Left hindlimb (tissue), 1 donor: ENCODE measurements at places on chromosomes 2 and 18.

- DNase-seq = peak; percentile 84
These were observed 626 bp upstream of the SLC1A4 start for GRCh38 chr2:64988420-64989125.

DNA sequence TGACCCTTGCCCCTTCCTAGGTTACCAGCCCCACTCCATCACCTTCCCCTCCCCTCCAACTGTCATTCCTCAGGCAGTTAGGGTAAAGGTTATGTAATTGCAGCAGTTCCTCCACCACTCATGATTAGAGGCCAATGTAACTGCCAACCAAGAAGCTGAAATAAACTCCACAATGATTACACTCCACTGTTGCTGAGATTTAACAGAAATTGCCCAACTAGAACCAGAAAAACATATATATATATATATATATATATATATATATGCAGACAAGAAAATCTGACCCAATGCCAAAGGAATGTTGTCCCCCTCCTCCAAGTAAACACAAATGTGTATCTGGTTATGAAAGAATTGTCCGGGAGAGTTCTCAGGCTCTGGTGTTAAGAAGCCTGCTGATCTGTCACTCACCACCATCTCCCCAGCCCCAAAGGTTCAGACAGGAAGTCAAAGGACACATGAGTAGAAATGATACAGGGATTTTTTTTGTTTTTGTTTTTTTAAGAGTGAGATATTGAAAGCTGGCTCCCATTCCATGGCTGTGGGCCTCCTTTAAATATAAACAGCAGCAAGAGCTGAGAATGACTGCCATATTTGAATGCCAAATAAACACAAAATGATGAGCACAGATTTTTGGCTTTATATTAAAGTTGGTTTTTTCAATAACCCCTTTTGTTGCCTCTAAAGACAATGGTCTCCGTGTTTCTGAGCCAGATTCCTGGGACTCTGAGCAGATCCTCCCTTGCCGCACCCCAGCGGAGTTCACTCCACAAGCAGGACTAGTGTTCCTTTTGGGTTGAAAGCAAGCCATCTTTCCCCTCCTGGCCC is 127.2 kb upstream of the MAPRE2 start:
- no peak for DNase-seq

GRCh38 chr2:169139145-169139544 is 69.8 kb downstream of the DHRS9 start:
- DNase-seq = no peak

- DNase-seq = no peak
These were observed 25.7 kb upstream of the ZNF532 start for GRCh38 chr18:58838946-58839345.

- no peak for DNase-seq
These were observed 617.4 kb downstream of the BCL11A start for GRCh38 chr2:59936048-59936447.

DNA sequence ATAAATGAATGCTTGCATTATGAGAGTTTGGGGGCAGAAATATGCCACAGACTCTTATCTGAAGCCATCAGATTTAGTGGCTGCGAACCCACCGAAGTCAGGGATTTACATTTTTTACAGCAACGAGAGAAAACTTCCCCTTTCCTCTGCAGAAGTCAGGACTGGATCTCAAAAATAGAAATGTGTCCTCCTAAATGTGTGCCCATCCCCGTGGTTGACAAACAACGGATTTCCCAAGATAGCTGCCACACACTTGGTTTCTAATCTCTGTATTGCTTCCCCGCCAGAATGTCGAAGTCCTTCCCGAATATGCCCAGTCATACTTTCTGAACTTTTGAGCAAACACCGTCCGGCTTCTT is 879 bp upstream of the ADAM23 start:
- DNase-seq = no peak

DNA sequence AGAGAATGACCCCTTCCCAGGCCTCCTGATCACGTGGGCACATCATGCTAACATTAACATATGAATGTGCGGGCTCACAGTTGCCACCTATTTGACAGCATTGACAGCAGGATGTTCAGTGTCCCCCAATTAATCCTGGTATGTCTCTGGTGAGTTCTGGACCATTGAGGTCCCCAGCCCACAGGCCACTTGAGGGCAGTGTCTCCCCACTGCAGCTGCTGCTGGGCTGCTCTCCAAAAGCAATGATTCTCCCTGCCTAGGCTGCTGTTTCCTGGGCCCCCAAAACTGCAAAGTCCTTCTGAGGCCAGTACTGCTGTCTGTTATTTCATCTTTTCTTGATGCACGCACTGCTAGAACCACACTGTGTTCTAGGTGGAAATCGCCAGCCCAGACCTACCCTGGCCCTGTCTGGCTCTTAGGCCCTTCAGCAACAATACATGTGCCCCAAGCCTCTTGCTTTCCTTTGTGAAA is 52.7 kb upstream of the MAPK4 start:
- no peak for DNase-seq

DNA sequence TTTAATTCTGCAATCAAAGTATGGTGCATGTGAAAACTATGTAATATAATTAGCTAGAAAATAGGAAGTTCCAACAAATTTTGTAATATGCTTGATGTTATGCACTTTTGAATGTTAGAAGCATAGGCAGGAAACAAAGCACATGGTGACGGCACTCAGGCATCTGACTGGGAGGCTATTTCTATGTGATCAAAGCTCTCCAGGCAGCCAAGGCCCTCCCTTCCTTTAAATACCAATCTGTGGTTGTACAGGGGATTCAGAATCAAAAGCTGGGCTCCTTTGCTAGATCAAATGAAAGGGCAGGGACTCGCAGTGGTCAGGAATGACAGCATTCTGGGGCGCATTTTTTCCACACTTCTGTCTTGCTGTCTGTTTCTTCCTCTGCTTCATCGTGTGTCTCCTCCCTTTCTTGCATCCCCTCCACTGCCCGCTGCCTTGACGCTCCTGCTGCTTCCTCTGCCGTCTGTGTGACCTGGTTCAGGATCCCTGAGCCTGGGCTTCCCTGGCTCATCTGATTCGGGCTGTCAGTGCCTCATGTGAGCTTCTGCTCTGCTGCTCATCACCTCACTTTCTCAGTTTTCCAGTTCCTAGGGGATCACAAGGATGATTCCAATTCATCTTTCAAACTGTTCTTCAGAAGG is 30.9 kb downstream of the TMEM182 start:
- DNase-seq = no peak

DNA sequence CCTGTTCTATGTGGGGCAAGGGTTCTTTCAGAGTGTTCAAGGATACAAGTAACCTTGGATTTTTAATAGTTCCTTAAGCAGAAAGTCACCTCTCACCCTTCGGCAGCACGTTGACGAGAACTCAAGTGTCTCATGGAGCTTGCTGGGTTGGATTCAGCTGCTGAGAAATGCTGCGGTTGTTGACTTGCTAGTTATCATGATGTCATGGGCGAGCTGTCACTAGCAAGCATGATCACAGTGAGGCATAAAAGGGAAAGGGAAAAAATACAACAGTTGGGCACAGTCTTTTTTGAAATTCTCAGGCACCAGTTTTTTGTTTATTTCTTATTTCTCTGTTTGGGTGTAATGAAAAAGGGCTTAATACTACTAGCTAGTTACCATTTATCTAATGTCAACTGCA is 53.2 kb downstream of the ADCYAP1 start:
- DNase-seq = no peak

- peak; percentile 84 for DNase-seq
These were observed 2.4 kb downstream of the CTIF start for GRCh38 chr18:48541026-48541746.

DNA sequence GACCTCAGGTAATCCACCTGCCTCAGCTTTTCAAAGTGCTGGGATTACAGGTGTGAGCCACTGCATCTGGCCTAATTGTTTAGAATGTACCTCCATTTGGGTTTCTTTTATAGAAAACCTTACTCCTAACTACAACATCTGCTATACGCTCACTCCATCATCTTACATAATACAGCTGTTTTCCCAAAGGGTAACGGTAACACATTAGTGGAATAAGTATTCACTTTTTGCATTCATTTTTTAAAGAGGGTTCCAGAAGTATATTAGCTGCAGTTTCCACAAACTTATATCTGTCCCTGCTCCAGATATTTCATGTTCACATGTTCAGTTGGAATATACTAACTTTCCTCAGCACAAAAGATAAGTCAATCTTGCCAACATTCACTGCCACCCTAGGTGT is 640.1 kb upstream of the FSHR start:
- DNase-seq = no peak

- no peak for DNase-seq
These were observed 53.7 kb downstream of the HPCAL1 start for GRCh38 chr2:10356439-10356811.

GRCh38 chr2:14018620-14019019 is 613.9 kb upstream of the LRATD1 start:
- DNase-seq = no peak

GRCh38 chr2:48597492-48597891 is 20.2 kb upstream of the GTF2A1L start:
- no peak for DNase-seq

DNA sequence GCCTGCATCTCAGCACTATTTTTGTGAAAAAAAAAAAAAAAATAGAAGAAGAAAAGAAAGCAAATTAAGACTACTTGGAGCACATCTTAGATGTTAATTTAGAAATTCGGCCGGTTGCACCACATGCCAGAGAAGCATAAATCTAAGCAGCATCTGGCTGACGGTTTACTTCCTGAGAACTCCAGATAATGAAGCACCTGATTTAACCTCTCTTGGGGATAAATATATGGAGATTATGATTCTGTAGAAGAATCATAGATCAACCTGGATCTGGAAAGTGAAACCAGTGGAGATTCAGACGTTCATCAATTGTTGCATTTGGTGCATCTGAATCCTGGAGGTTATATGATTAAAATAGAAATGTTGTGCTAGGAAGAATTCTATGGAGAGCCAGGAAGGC is 102.1 kb upstream of the SH3BP4 start:
- no peak for DNase-seq

DNA sequence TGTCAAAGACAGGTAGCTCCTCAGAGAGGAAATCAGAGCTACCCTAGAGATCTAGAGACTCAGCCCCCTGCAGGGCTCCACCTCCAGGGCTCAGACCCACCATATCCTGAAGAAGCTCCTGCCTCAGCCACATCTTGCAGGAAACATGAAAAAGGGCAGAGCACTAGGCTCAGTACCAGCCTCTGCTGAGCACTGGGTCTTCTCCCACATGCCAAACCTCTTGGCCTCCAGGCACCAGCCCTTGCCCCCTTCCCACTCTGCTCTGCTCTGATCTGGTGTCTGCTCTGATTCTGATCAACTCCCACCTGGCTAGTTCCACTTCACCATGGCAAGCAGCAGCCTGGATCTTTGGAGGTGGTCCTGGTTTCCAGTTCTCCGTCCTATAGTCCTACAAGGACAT is 114.3 kb upstream of the SLC66A3 start:
- no peak for DNase-seq

DNA sequence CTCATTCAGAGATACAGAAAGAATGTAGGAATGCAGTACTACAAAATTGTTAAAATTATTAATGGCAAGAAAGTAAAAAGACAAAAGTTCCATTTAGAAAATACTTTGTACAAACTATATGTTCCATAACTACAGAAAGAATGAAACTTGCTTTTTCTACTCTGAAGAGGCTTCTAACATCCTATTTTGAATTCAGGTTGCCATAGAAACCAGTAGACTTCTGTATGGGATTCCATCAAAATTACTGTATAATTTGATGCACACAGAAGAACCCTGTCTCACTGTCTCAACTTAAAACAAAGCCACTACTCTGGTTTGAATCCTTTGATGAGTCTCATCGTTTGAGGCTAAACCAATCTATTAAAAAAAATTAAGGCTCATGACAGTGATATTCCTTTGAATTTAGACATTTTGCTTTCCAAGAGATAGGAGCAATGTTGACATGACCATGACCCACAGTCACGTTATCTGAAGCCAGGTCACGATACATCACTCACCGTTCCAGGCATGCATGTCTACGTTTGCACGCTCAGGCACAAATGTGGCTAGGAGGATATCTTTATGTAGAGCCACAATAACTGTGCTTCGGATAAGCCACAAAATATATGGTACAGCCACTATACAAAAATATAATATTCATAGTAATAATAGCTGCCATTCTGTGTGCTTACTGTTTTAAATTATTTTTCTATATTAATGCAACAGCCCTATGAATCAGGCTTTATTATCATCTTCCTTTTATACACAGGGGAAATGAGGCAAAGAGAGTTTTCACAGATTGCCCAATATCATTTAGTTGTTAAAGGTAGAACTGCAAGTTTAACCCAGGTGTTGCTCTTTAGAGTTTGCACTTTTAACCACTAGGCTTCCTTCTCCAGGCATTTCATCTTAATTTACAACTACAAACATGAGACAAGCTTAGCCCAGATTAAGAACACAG is 82.4 kb downstream of the CACNB4 start:
- no peak for DNase-seq

DNA sequence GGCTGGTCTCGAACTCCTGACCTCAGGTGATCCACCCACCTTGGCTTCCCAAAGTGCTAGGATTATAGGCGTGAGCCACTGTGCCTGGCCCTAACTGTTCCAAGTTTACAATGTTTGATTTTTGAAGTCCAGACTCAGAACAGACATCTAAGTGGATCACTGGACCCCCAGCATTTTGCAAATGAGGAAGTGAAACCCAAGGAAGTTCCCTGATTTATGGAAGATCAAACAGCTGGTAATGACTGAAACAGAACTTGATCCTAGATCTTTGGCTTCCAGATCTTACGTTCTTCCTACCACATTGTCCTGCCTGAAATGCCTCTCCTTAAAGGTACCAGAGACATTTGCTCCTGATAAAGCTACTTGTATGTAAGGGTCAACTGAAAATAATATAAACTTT is 58.3 kb upstream of the NCOA1 start:
- DNase-seq = no peak

- no peak for DNase-seq
These were observed 453.3 kb upstream of the SALL3 start for GRCh38 chr18:78526275-78526674.

- no peak for DNase-seq
These were observed 117.2 kb downstream of the UXS1 start for GRCh38 chr2:106076941-106077340.

GRCh38 chr2:10370390-10370789 is 67.7 kb downstream of the HPCAL1 start:
- DNase-seq = no peak

GRCh38 chr2:236656166-236656565 is 86.5 kb downstream of the ACKR3 start:
- no peak for DNase-seq

GRCh38 chr2:56133931-56134629 is 49.7 kb upstream of the CCDC85A start:
- no peak for DNase-seq

DNA sequence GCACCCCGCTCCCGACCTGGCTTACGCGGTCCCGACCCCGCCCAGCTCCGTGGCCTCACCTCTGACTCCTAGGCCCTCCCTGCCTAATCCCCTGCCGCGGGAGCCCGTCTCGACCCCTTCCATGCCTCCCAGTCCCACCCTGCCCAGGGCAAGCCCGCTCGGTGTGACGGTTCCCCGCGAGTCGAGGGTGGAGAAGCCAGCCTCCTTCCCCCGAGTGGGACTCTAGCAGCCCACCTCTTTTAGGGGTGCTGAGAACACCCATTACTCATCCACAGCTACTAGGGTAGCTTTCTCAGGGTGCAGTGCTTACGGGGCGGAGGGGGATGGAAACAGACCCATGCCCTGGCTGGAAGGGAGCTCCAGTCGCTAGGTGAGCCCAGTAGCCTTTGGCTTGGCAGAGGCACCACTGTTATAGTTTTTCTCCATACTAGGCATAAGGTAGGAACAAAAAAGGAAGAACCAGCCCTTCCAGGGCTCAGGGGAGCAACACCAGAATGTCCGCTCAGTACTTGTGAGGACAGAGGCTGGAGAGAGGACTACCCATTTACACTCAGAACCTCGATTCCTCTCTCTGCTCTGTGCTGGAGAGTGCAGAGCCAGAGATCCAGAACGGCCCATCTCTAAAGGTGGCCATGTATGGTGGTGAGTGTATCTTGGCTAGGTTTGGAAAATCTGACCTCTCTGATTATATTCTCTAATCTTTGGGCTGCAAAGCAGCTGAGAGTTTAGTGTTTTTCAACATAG is 606 bp downstream of the AGBL5 start:
- DNase-seq = no peak
